ENCODE measurements at places on chromosomes 2 and 18.

DNA sequence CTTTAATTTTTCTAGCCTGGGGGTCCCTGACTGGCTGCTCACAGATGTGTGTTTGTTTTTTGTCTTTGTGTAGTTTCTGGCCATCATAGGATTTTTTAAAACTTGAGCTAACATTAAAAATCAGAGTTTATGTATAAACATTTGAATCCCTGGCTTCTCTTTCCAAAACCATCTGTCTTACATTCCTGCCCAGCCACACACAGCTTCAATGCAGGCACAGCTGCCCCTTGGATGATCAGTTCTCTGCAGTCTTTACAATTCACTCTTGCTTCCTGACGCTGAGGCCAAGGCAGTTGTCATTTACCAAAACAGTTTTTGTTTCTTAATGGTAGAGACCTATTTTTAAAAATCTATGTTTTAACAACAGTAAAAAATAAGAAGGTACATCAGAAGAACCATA lies 169.2 kb upstream of the LRRTM1 start:
- H3K27ac ChIP-seq: no peak overlapping the region
- H3K27me3 ChIP-seq: no peaks in the 10 kb centered on the region
- DNase-seq: no peak
- H3K36me3 ChIP-seq: no peaks in the 10 kb centered on the region
- peaks cover 23% of the 10 kb centered on the region for H3K4me1 ChIP-seq

DNA sequence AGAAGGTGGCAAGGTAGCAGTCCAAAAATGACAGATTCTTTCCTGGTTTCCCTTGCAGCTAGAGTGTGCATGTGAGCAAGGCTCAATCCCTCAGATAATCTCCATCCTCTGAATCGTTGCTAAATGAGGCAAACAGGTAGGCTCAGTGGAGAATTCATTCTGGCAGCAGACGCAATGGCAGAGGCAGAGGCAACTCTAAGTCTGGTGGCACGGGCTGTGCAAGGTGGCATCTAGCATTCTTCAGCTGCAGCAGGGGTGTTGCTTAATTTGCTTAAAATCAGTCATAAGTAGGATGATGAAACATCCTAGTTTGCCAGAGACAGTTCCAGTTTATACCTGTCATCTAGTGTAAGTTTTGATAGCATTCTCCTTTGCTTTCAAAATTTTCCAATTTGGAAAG lies 391.1 kb upstream of the MEX3C start:
- H3K27me3 ChIP-seq: no peaks in the 10 kb centered on the region
- no peaks in the 10 kb centered on the region for H3K4me1 ChIP-seq
- no peak overlapping the region for H3K27ac ChIP-seq
- DNase-seq: no peak

DNA sequence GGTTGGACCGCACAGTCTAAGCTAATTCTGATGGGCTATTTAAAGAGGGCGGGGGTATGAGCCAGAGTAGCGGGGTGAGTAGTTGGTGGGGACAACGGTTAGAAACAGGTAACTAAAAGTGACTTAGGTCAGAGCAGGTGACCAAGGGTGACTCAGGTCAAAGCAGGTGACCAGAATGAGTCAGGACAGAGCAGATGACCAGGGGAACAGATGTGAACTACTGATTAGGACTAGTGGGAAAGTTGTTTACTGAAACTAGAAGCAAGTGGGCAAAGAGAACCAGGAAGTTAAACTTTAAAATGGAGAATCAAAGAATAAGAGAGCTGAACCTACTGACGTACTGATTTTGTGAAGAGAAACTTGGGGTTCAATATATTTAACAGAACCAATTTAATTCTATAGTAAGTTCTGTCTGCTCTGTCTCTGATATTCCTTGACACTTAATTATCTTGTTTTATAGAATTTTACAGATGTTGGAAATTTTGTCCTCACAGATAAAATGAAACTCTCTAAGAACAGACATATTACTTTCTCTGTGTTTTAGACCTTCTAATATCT lies 7.8 kb upstream of the LRRTM1 start:
- no peaks in the 10 kb centered on the region for H3K27me3 ChIP-seq
- H3K4me3 ChIP-seq: no peak overlapping the region
- H3K36me3 ChIP-seq: no peaks in the 10 kb centered on the region
- no peak overlapping the region for H3K27ac ChIP-seq

DNA sequence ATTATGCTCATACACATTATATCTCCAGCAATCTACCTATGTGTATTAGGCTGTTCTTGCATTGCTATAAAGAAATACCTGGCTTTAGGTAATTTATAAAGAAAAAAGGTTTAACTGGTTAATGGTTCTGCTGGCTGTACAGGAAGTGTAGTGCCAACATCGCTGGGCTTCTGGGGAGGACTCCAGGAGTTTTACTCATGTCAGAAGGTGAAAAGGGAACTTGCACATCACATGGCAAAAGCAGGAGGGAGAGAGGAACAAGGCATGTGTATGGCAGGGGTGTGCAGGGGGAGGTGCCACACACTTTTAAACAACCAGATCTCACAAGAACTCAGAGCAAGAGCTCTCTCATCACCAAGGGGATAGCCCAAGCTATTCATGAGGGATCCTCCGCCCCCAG lies 715.4 kb upstream of the ZEB2 start:
- no peak overlapping the region for H3K27ac ChIP-seq
- no peaks in the 10 kb centered on the region for H3K27me3 ChIP-seq
- DNase-seq: no peak
- no peaks in the 10 kb centered on the region for H3K36me3 ChIP-seq
- no peak overlapping the region for H3K4me3 ChIP-seq
- H3K4me1 ChIP-seq: no peaks in the 10 kb centered on the region

DNA sequence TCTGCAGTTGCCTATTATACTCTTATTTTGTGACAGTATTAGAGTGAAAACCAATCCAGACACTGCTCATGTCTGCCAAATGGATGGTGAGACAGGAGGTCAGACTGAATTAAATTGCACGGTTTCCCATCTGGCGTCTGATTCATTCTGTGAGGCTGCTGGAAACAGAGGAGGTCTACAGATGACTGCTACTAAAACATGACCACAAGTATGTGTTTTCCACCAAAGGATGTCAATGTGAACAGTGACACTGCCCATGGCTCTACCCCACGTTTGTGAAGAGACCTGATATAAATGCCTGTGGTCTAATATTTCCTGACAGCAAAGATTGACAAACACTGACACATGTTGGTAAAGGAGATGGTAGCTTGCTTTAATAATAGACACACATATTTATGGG lies 104.3 kb upstream of the ST6GAL2 start:
- no peaks in the 10 kb centered on the region for H3K27me3 ChIP-seq
- no peaks in the 10 kb centered on the region for H3K4me1 ChIP-seq
- H3K4me3 ChIP-seq: no peak overlapping the region
- H3K27ac ChIP-seq: no peak overlapping the region
- no peaks in the 10 kb centered on the region for H3K36me3 ChIP-seq
- DNase-seq: no peak

DNA sequence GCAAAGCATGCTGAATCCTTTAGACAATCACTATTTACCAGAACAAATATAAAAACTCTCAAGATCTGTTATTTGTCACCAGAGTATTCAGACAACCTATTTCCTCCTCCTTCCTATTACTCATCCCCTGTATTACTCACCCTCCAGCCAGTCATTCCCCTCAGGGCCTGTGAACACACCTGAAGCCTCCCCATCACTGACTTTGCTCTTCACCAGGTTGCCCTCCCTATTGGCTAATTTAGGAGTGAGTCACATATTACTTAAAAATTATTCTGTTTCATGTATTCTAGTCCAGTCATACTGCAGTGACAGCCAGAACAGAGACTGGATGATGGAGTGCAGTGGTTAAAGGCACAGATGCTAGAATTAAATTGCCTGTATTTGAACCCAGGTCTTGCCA lies 3.7 kb upstream of the ATG16L1 start:
- H3K4me3 ChIP-seq: no peak overlapping the region
- H3K36me3 ChIP-seq: no peaks in the 10 kb centered on the region
- H3K27ac ChIP-seq: no peak overlapping the region
- no peaks in the 10 kb centered on the region for H3K4me1 ChIP-seq
- no peaks in the 10 kb centered on the region for H3K27me3 ChIP-seq

DNA sequence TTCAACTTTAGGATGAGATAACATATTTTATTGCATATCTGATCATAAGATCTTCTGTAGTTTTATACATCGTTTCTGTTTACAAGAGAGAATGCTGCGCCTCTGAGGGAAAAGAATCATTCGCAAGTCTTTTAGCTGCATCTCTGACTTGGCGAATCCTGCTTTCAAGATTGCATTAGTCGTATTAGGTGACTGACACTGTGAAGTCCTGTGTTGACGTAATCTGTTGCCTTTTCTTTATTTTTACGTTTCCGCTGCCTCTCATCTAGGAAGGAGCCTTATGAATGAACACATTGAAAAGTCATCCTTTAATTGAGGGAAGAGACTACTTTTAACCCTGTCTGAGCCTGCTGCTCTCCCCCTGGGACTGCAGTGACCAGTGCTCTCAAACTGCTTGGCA lies 101.5 kb downstream of the LDLRAD4 start:
- H3K4me1 ChIP-seq: no peaks in the 10 kb centered on the region
- H3K27me3 ChIP-seq: no peaks in the 10 kb centered on the region
- H3K36me3 ChIP-seq: no peaks in the 10 kb centered on the region
- no peak overlapping the region for H3K27ac ChIP-seq
- H3K4me3 ChIP-seq: no peak overlapping the region

- H3K4me3 ChIP-seq: no peak overlapping the region
- H3K27ac ChIP-seq: no peak overlapping the region
- DNase-seq: no peak
- no peaks in the 10 kb centered on the region for H3K27me3 ChIP-seq
Observed at GRCh38 chr18:36567800-36568199, 261.0 kb downstream of the TPGS2 start.

GRCh38 chr18:69752737-69753380 lies 194.8 kb downstream of the CD226 start:
- no peaks in the 10 kb centered on the region for H3K4me1 ChIP-seq
- H3K4me3 ChIP-seq: no peak overlapping the region
- H3K27ac ChIP-seq: no peak overlapping the region
- H3K36me3 ChIP-seq: no peaks in the 10 kb centered on the region

- H3K27ac ChIP-seq: no peak overlapping the region
- no peaks in the 10 kb centered on the region for H3K4me1 ChIP-seq
- no peaks in the 10 kb centered on the region for H3K36me3 ChIP-seq
- no peak overlapping the region for H3K4me3 ChIP-seq
- DNase-seq: no peak
- no peaks in the 10 kb centered on the region for H3K27me3 ChIP-seq
Observed at GRCh38 chr2:3449086-3449485, 69.6 kb downstream of the TRAPPC12 start.

DNA sequence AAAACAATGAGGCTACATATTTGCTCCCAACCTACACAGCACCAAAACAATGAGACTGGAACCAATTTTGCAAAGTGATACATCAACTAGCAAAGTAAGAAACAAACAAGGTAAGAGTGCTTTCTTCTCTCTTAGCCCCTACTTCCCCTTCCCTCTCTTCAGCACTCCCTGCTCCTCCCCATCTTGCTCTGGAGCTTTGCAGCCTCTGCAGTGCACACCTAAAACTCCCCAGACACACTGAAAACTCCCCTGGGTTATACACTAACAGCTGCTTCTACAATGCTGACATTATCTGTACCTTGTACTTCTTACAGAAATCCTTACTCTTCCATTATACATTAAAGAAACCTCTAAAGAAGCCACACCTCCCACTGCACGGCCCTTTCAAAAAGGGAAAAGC lies 93.7 kb downstream of the RBMS1 start:
- H3K36me3 ChIP-seq: no peaks in the 10 kb centered on the region
- H3K27ac ChIP-seq: no peak overlapping the region
- no peak for DNase-seq
- no peak overlapping the region for H3K4me3 ChIP-seq

DNA sequence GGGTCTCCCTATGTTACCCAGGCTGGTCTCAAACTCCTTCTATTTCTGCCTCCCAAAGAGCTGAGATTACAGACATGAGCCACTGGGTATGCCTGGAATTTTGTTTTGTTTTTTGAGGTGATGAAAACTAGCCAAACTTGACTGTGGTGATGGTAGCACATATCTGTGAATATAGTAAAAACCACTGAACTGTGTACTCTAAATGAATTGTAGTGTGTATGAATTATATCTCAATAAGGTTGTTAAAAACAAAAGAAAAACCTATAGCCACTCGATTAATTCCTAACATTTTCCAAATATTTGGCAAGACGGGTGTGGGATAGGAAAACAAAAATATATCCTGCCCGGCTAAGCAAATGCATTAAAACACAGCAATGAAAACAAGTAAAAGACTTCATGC lies 1302.3 kb upstream of the CHAC2 start:
- H3K36me3 ChIP-seq: no peaks in the 10 kb centered on the region
- H3K4me3 ChIP-seq: no peak overlapping the region
- no peaks in the 10 kb centered on the region for H3K4me1 ChIP-seq
- no peaks in the 10 kb centered on the region for H3K27me3 ChIP-seq
- DNase-seq: no peak
- no peak overlapping the region for H3K27ac ChIP-seq

- H3K4me1 ChIP-seq: peaks cover 7% of the 10 kb centered on the region
- no peaks in the 10 kb centered on the region for H3K27me3 ChIP-seq
- H3K4me3 ChIP-seq: no peak overlapping the region
- no peak overlapping the region for H3K27ac ChIP-seq
Observed at GRCh38 chr2:46181789-46182530, 115.2 kb upstream of the EPAS1 start.

DNA sequence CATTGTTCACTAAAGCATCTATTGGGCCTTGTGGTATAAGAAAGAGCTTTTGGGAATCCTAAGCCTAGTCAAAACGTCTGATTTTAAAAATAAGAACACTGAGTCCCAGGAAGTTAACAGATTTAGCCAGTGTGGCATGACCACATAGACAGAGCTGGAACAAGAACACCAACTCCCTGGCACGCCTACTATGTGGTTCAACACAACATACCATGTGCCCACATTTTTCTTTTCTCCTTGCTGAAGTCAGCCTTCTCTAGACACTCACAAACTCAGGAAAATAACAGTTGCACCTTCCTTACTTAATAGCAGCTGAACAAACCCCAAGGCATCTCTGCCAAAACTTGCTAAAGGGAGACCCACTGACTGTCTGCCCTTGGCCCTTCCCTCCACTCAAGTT lies 124.8 kb downstream of the C1D start:
- H3K4me1 ChIP-seq: no peaks in the 10 kb centered on the region
- DNase-seq: no peak
- no peak overlapping the region for H3K27ac ChIP-seq
- H3K4me3 ChIP-seq: no peak overlapping the region

- H3K4me1 ChIP-seq: peaks cover 16% of the 10 kb centered on the region
- H3K27me3 ChIP-seq: no peaks in the 10 kb centered on the region
- H3K27ac ChIP-seq: no peak overlapping the region
- no peak for DNase-seq
Observed at GRCh38 chr18:24181806-24182205, 42.9 kb downstream of the CABYR start.

- H3K4me3 ChIP-seq: peak overlapping the region; percentile 30
- H3K27me3 ChIP-seq: no peaks in the 10 kb centered on the region
- no peak overlapping the region for H3K27ac ChIP-seq
- peak; percentile 79 for DNase-seq
Observed at GRCh38 chr2:170873035-170873692, 55.9 kb upstream of the GORASP2 start.

GRCh38 chr2:15096873-15097272 lies 464.3 kb downstream of the NBAS start:
- H3K27me3 ChIP-seq: no peaks in the 10 kb centered on the region
- no peaks in the 10 kb centered on the region for H3K4me1 ChIP-seq
- no peaks in the 10 kb centered on the region for H3K36me3 ChIP-seq
- no peak for DNase-seq
- H3K4me3 ChIP-seq: no peak overlapping the region

All from MM.1S (cell line).